Activated CD4-positive, alpha-beta memory T cell treated with anti-CD3 and anti-CD28 coated beads, Interleukin-2, amount 10 ng/mL, durations not matched to agents 7 days and 5 days (primary cell): ENCODE measurements at places on chromosomes 2 and 18. TPM values are rescaled to one million over a fixed set of nuclear protein-coding genes. Genes with fewer than 3 reads are reported as not detected.

- no peak overlapping the region for H3K4me3 ChIP-seq
- H3K4me1 ChIP-seq, result no peaks in the 10 kb centered on the region
- H3K27ac ChIP-seq, result no peak overlapping the region
- no peaks in the 10 kb centered on the region for H3K36me3 ChIP-seq
Measured at GRCh38 chr2:142179686-142180085, 48.9 kb upstream of the LRP1B start.

GRCh38 chr2:620004-620403, 57.2 kb downstream of the TMEM18 start:
- no peak overlapping the region for H3K27ac ChIP-seq
- no peak overlapping the region for H3K4me3 ChIP-seq
- H3K4me1 ChIP-seq, result no peaks in the 10 kb centered on the region
- no peaks in the 10 kb centered on the region for H3K27me3 ChIP-seq
- H3K36me3 ChIP-seq, result no peaks in the 10 kb centered on the region

DNA sequence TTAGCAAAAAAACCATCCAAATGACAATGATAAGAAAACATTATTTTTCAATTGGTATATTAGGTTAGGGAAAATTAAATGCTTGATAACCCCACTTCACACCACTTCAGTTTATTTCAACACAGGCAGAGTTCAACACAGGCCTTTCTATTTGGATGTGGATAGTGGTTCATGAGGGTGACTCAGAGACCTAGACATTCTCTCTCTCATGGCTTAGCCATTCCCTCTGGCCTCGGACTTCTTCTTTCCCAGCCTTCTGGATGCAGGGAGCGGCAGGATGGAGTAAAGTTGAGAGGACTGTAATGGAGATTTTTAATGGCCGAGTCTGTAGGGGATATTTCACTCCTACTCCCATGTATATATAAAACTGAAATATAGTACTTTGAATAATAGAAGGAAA, 109.7 kb downstream of the CTNNA2 start:
- no peak overlapping the region for H3K27ac ChIP-seq
- H3K4me3 ChIP-seq, result no peak overlapping the region
- no peaks in the 10 kb centered on the region for H3K27me3 ChIP-seq
- no peaks in the 10 kb centered on the region for H3K4me1 ChIP-seq

DNA sequence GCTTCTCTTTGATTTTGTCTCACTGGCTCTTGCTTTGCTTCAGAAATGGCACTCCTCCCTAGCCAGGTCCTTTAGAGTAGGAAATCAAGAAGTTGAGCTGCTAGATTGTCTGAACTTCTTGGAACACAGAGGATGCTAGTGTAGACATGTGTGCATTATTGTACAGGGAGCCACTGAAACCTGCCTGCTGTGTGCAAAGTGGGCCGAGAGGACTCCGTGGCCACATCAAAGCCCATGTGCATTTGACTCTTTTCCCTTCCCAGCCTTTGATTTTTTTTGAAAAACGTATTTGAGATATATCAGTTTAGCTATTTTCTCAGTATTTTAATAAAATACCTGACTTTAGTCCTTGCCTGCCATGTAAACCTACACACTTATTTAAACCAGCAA, 83.1 kb downstream of the TMEM247 start:
- no peaks in the 10 kb centered on the region for H3K27me3 ChIP-seq
- no peak overlapping the region for H3K27ac ChIP-seq
- peaks cover 23% of the 10 kb centered on the region for H3K4me1 ChIP-seq
- H3K36me3 ChIP-seq, result peaks cover 24% of the 10 kb centered on the region
- DNase-seq, result no peak
- H3K4me3 ChIP-seq, result no peak overlapping the region

HOXD12 gene
- total RNA-seq, result not detected
